NCI-H1436 (cell line): ENCODE measurements at places on chromosomes 3 and 15.

GRCh38 chr3:56868706-56869105 lies 67.0 kb upstream of the ARHGEF3 start:
- DNase-seq: no peak

DNA sequence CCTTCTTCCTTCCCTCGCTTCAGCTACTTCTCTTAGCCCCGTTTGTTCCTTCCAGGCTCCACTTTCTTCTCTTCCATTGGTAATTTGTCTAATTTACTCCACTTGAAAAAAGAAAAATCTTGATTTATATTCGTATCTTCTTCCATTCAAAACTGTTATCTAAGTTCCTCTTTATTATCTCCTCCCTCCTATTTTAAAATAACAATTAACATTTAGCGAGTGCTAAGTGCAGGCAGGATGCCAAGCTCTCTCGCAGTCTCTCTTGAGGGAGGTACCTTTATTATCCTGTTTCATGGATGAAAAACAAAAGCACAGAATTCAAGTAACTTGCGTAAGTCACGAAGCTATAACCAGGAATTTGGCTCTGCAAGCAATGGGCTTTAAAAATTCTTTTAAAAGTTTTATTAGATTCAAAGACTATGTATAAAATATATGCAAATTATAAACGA lies 418.9 kb upstream of the NAALADL2 start:
- peak; percentile 49 for DNase-seq

- no peak for DNase-seq
These were observed 61.9 kb downstream of the BTLA start for GRCh38 chr3:112437146-112438022.

DNA sequence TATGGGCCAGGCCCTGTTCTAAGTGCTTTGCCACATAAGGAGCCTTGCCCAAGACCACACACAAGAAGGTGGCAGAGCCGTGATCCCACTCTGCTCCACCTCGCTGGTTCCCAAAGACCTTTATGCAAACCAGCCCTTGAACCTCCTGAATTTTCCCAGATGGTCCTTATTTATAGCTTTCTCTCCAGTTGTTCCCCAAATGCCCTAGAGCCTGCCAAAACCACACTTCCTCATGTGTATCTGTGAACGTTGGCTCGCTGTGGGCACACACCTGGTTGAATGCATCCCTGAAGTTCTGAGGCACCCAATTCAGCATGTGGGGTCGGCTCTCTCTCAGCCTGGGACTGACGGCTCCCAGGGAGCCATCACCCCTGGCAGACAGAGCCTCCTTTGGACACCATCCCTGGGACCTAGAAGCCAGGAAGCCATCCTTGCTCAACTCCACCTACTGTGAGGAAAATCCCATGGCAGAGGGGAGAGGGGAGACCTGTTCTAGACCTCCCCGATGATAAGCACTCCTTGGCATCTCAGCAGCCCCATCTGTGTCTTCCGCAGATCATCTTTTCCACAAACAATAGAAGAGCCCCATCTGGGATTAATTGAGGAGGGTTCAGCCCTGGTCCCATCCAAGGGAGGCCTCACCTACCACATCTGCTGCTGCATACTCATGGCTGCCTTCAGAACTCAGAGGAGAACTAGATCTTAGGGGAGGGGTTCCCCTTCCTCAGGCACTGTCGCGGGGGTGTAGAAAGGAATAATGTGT lies 42.3 kb upstream of the LIMD1 start:
- DNase-seq: no peak

DNA sequence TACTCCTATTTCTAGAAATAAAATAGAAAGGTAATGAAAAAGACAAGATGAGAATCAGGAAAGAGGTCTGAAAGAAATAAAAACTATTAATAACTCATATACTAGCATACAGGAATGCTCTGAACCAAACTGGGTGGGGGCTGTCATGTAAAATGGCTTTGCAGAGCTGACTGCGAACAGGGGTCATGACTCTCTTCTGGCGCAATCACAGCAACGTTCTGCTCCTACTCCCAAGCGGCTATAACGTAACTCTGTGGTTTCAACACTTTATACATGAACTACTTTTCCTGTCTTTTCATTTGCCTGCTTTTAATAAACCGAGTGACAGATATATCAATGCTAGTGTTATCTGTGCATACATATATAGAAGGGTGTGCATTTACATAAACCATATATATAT lies 116.7 kb downstream of the DLG1 start:
- DNase-seq: no peak

- DNase-seq: no peak
These were observed 10.3 kb downstream of the CXCR6 start for GRCh38 chr3:45953536-45953935.

GRCh38 chr3:132641837-132642538 lies 17.6 kb downstream of the ACAD11 start:
- DNase-seq: peak; percentile 70

DNA sequence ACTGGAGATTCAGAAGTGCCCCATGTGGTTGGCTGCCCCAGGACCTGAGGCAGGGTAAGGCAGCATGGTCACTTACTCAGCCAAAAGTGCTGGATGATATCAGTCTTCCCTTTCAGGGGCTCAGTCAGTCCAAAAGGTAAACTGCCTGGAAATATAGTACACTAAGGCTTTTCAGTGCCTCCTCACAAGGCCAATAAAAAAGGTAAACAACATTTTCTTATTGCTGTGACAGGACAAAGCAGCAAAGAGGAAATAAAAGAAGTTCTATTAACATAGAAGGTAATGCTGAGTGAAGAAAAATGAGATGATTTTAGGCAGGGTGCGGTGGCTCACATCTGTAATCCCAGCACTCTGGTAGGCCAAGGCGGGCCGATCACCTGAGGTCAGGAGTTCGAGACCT lies 66.5 kb upstream of the CDAN1 start:
- no peak for DNase-seq

GRCh38 chr3:138835397-138835757 lies 649 bp upstream of the PIK3CB start:
- DNase-seq: no peak
